ENCODE measurements at places on chromosomes 4 and X. TPM values are rescaled to one million over a fixed set of nuclear protein-coding genes. Genes with fewer than 3 reads are reported as not detected.

Gene CNGA1
- 3.3 TPM for total RNA-seq

Gene MXRA5
- total RNA-seq = 3.1 TPM

Gene MAP7D3
- 14.5 TPM for total RNA-seq

Gene UNC5C
- 0.12 TPM for total RNA-seq

DNA sequence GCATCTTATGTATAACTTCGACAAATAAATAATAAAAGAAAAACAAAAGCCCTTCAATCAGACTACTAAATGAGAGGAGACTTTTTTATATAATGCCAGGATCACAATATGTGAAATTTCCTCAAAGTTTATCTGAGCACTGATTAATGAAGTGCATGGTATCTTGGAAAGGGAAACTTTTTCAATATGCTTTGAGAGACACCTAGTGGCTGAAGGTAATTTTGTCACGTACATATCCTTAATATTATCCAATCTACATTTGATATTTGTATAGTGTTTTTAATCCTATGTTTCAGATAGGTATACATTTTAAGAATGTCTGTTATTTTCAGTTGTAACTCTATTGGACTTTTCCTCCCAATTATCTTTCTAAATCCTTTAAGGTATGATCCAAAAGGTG lies 146.8 kb downstream of the KLHL4 start:
- peaks cover 6% of the 10 kb centered on the region for H3K4me1 ChIP-seq
- H3K27ac ChIP-seq = no peak overlapping the region
- H3K36me3 ChIP-seq = no peaks in the 10 kb centered on the region

DNA sequence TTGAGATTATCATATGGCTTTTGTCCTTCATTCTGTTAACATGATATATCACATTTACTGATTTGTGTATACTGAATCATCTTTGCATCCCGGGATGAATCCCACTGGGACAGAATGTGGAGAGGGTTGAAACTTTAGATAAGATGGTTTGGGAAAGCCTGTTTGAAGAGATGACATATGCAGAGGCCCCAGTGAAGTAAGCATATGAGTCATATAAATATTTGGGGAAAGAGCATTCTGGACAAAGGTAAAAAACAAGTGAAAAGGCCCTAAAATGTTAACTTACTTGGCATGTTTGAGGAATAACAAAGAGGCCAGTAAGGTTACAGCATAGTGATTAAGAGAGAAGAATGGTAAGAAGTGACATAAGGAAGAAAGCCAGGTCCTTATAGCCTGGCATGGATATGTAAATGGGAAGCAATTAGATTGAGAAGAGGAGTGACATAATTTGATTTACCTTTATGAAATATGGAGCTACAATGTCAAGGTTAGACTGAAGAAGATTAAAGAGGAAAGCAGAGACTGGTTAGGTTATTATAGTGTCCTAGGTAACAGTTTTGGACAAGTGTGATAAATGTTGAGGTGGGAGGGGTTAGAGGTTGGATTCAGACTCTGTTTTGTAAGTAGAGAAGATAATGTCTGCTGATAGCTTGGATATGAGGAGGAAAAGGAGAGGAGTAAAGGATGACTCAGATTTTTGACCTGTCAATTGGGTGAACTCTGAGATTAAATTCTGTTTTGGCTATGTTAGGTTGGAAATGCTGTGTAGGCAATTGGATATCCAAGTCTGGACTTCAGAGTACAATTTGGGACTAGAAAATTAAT lies 54.6 kb upstream of the DRP2 start:
- H3K27ac ChIP-seq = no peak overlapping the region
- no peaks in the 10 kb centered on the region for H3K27me3 ChIP-seq
- H3K4me3 ChIP-seq = no peak overlapping the region

- H3K27ac ChIP-seq = no peak overlapping the region
- no peaks in the 10 kb centered on the region for H3K36me3 ChIP-seq
- no peak overlapping the region for H3K4me3 ChIP-seq
- peaks cover 8% of the 10 kb centered on the region for H3K4me1 ChIP-seq
- DNase-seq = no peak
Observed at GRCh38 chr4:136227315-136227714, 1305.0 kb downstream of the PCDH18 start.

DNA sequence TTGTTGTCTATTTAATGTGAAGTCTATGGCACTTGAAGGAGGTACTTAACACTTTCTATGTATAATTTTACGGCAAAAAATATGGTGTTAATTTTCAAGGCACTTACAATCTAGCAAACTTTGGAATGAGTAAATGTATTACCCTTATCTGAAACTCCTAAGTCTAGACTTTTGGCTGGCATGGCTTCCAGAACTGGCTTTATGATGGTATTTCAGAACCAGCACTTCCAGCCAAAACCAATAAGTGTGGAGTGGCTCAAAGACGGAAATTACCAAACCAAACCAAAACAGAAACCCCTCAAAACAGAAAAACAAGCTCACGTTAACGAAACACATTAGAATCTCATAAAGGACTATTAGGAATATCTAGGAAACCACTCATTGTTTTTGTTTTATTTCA lies 205.6 kb upstream of the HAND2 start:
- no peak overlapping the region for H3K27ac ChIP-seq
- H3K36me3 ChIP-seq = no peaks in the 10 kb centered on the region
- H3K27me3 ChIP-seq = no peaks in the 10 kb centered on the region
- no peak for DNase-seq
- H3K4me1 ChIP-seq = no peaks in the 10 kb centered on the region
- H3K4me3 ChIP-seq = no peak overlapping the region

DNA sequence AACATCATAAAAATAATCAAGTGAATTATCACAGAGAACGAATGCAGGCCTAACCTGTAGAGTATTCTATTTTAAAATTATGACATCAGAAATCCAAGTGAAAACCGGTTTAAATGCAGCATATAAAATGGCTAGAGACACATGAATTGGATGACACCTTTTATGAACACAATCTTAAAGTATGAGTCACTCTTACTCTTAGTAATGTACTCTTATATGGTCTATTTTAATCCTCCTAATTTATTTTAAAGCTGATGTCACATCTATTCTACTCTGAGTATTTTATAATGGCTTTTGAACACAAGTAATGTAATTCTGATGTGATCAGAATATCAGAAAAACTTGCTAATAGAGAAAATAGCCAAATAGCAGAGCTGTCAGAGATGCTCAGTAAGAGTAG lies 161.4 kb upstream of the RADX start:
- H3K27ac ChIP-seq = no peak overlapping the region
- no peak for DNase-seq
- H3K4me3 ChIP-seq = no peak overlapping the region
- no peaks in the 10 kb centered on the region for H3K4me1 ChIP-seq

GRCh38 chr4:130186931-130187330 lies 1091.0 kb downstream of the C4orf33 start:
- DNase-seq = no peak
- no peaks in the 10 kb centered on the region for H3K27me3 ChIP-seq
- no peak overlapping the region for H3K27ac ChIP-seq
- peaks cover 20% of the 10 kb centered on the region for H3K4me1 ChIP-seq
- H3K36me3 ChIP-seq = no peaks in the 10 kb centered on the region

- no peaks in the 10 kb centered on the region for H3K27me3 ChIP-seq
- H3K4me3 ChIP-seq = no peak overlapping the region
- H3K4me1 ChIP-seq = no peaks in the 10 kb centered on the region
Observed at GRCh38 chr4:100880011-100880410, 362.2 kb upstream of the EMCN start.

- no peaks in the 10 kb centered on the region for H3K36me3 ChIP-seq
- H3K27me3 ChIP-seq = no peaks in the 10 kb centered on the region
- no peaks in the 10 kb centered on the region for H3K4me1 ChIP-seq
- no peak overlapping the region for H3K4me3 ChIP-seq
Observed at GRCh38 chr4:5460106-5460801, 248.1 kb downstream of the EVC2 start.

DNA sequence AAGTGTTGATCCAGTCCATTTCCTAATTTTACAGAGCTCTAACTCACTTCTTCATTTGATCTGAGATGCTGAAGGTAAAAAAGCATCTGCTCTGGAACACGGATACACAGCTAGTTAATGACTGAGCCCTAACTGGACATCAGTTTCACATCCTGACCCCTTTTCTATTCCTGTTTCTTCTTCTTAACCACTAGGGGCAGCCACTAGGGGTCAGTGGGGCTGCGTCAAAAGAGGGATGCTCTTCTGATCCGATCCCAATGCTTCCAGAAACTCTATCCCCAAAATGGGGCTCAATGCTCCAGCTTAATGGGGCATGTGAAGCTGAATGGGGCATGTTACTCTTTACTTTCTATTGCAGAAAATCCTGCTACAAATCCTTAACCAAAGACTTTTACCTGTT lies 33.4 kb upstream of the PHKA2 start:
- no peaks in the 10 kb centered on the region for H3K4me1 ChIP-seq
- no peaks in the 10 kb centered on the region for H3K36me3 ChIP-seq
- H3K27ac ChIP-seq = no peak overlapping the region
- DNase-seq = peak; percentile 67
- H3K27me3 ChIP-seq = no peaks in the 10 kb centered on the region

DNA sequence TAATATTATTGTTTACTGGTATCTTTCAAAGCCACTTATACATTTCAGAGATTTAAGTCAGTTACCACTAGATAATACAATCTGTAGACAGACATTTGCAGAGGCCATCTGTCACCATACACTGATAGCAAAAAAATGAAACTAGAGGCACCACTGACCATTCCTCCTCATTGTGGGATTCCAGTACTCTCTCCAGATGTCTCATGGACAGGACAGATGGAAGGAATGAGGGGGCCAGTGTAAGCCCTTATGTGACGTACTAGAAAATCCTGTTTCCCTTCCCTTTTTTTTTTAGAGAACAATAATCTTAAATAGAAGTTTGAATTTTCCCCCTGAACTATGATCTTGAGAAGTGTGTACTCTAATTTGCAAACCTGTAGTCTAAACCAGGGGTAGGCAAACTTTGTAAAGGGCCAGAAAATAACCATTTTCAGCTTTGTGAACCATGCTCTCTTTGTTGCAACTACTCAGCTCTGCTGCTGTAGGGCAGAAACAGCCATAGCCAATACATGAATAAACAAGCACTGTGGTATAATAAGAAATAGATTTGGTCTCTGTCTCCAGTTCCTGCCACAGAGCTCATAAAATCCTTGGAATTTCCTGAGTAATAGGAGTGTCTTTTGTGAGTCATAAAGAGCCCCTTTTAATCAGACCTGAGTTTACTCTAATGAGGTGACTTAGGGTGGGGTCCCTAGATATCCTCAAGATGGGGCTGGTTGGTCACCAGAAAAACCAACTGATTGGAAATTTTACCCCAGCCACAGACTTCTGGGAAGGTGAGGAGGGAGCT lies 90.4 kb downstream of the MOSPD2 start:
- H3K4me1 ChIP-seq = no peaks in the 10 kb centered on the region
- H3K36me3 ChIP-seq = no peaks in the 10 kb centered on the region
- no peak overlapping the region for H3K4me3 ChIP-seq
- no peak for DNase-seq
- no peaks in the 10 kb centered on the region for H3K27me3 ChIP-seq
- H3K27ac ChIP-seq = no peak overlapping the region

- DNase-seq = no peak
- no peaks in the 10 kb centered on the region for H3K36me3 ChIP-seq
- H3K27ac ChIP-seq = no peak overlapping the region
- H3K4me1 ChIP-seq = peaks cover 9% of the 10 kb centered on the region
- H3K27me3 ChIP-seq = no peaks in the 10 kb centered on the region
Observed at GRCh38 chr4:8312976-8313375, 43.4 kb downstream of the HTRA3 start.

GRCh38 chrX:47697181-47697580 lies 38.2 kb upstream of the UXT start:
- no peaks in the 10 kb centered on the region for H3K36me3 ChIP-seq
- H3K4me1 ChIP-seq = no peaks in the 10 kb centered on the region
- no peaks in the 10 kb centered on the region for H3K27me3 ChIP-seq
- H3K4me3 ChIP-seq = no peak overlapping the region
- no peak overlapping the region for H3K27ac ChIP-seq
- no peak for DNase-seq

Measured in GM23338 (cell line).